ENCODE measurements at places on chromosomes 5 and 9.

GRCh38 chr5:179302499-179303185, 42.6 kb downstream of the ADAMTS2 start:
- DNase-seq = no peak

GRCh38 chr5:76715486-76715735, 515 bp upstream of the F2R start:
- no peak for DNase-seq

DNA sequence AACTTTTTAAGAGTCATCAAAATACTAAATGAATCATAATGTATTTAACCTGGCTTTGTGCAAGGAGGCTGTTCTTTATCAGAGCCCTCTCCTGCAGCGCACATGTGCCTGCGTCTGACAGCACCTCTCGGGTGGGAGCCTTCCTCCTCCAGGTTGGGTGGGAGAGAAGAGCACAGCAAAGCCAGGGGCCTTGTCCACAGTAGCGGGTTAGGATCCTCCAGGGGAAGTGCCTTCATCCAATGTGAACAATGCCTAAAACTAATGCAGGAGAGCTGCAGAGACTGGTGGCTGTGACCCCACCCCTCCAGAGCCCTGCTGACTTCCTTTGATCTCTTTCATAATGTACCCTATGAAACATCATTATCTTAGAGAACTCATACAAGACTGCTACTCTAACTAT, 10.2 kb downstream of the UBE2QL1 start:
- DNase-seq = no peak

- no peak for DNase-seq
These were observed 88.9 kb downstream of the S1PR3 start for GRCh38 chr9:89080193-89080592.

- no peak for DNase-seq
These were observed 19.7 kb downstream of the FBXW11 start for GRCh38 chr5:171986772-171987171.

DNA sequence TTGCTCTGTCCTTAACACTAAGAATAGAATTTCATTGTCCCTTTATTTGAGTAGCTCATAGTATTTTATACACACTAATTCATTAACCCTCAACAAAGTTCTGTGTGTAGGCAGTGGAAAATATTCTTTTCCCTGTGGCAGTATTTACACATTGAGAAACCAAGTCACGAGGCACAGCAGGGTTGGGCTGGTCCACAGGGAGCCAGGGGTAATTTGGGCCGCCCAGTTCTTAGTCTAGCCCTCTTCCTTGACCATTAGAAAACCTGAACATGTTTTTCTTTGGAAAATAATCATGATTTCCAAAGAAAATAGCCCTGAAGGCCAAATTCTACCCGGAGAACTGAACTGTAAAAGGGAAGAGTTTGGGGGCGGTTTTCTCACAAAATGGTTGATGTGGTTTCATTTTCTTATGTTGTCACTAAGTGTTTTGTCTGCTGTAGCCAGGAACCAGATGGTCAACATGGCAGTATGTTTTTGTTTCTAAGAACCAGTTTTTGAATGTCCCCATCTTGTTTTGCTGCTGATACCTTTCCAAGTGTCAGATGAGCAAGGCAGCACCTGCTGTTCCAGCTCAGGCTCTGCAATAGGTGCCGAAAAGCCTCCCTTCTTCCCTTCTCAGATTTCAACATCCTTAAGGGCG, 29.6 kb downstream of the ARHGEF28 start:
- DNase-seq = no peak

Measured in stimulated activated CD4-positive, alpha-beta T cell treated with anti-CD3 and anti-CD28 coated beads, Interleukin-4, amount 100 ng/mL, for 4 hours (primary cell).